Suppressor macrophage treated with lipopolysaccharide for 1 hour (primary cell): ENCODE measurements at places on chromosomes 12 and 14.

GRCh38 chr12:121717041-121717699 is 4.6 kb downstream of the TMEM120B start:
- no peak for DNase-seq

DNA sequence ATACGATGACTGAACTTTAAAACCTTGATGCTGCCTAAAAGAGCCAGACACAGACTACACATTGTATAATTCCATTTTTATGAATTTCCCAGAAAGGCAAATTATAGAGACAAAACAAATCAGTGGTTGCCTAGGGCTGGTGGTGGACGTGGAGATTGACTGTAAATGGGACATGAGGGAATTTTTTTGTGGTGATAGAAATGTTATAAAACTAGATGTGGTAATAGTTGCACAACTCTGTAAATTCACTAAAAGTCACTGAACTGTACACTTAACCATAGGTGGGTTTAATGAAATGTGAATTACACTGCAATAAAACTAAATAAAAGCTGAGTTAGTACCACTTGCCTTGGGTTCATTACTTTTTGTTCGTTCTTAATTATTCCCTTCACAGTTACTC is 72.1 kb downstream of the PLEKHA5 start:
- DNase-seq = peak; percentile 72

GRCh38 chr12:93536111-93536765 is 36.2 kb upstream of the SOCS2 start:
- DNase-seq = no peak

- DNase-seq = peak; percentile 27
Observed at GRCh38 chr12:9667403-9668160, 1.9 kb upstream of the CLEC2D start.

DNA sequence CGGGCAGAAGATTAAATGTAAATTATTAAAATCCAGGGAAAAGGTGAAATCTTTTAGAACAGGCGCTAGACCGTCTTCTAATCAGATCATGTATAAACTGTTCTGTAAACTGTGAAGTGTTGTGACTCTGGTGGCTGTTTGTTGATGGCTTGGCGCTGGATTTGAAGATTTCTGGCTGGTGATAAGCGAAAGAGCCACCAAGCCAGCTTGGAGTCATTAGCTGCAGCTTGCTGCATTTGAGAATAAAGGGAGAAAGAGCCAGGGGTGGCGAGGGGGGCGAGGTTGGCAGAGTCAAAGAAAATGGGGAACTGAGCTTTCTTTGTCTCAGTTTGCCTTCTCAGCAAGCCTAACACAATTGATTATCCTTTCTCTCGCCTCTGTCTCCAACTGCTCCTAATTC is 8.0 kb downstream of the SYNDIG1L start:
- no peak for DNase-seq
